CD4-positive, alpha-beta T cell (primary cell): ENCODE measurements at places on chromosomes 2 and 18.
A peak's percentile ranks its signal among the peaks of the same experiment; 100 is the strongest.

GRCh38 chr18:75654386-75654785, 226.9 kb upstream of the SMIM21 start:
- H3K36me3 ChIP-seq: no peaks in the 10 kb centered on the region
- H3K27ac ChIP-seq: no peak overlapping the region
- no peak for DNase-seq

DNA sequence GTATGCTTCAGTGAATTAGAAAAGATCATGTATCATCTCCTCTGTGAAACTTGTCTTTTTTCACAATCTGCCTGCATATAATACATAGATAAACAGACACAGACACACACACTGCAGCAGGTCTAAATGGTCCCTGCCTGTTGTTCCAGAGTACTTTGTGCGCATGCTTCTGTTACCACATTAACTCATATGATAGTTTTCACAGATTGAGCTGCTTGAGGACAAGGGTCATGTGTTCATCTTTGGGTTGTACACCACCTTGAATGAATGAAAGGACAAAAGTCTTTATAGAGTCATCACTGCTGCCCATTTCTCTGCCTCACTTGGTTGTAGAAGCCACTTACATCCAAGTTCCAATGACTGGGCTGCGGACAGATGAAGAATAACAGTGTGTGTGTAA, 72.7 kb upstream of the GLS start:
- H3K4me3 ChIP-seq: no peak overlapping the region
- no peak overlapping the region for H3K27ac ChIP-seq
- H3K36me3 ChIP-seq: no peaks in the 10 kb centered on the region

GRCh38 chr2:203167751-203168150, 71.1 kb upstream of the CYP20A1 start:
- no peaks in the 10 kb centered on the region for H3K27me3 ChIP-seq
- H3K36me3 ChIP-seq: no peaks in the 10 kb centered on the region
- H3K27ac ChIP-seq: no peak overlapping the region
- H3K4me3 ChIP-seq: no peak overlapping the region

DNA sequence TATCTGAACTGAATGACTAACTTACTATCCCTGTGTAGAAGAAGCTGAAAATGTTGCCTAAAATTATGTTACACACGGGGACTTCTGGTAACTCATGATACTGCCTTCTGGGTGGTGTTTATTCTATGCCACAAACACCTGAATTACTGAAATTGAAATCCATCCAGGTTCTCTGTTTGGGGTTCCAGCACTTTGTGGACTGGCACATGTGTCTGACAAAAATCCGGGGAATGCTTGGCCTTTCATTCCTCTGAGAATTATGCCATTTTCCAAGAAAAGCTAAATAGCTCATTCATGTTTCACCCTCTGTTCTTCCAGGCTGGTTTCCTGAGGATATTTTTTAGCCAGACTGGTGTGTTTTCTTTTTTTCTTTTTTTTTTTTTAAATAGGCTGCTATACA, 59.5 kb upstream of the POU3F3 start:
- no peaks in the 10 kb centered on the region for H3K36me3 ChIP-seq
- H3K27ac ChIP-seq: no peak overlapping the region
- H3K4me1 ChIP-seq: no peaks in the 10 kb centered on the region

GRCh38 chr2:69177785-69178636, 165.0 kb downstream of the ANTXR1 start:
- no peak overlapping the region for H3K4me3 ChIP-seq
- peaks cover 8% of the 10 kb centered on the region for H3K4me1 ChIP-seq
- DNase-seq: no peak
- H3K27ac ChIP-seq: no peak overlapping the region

DNA sequence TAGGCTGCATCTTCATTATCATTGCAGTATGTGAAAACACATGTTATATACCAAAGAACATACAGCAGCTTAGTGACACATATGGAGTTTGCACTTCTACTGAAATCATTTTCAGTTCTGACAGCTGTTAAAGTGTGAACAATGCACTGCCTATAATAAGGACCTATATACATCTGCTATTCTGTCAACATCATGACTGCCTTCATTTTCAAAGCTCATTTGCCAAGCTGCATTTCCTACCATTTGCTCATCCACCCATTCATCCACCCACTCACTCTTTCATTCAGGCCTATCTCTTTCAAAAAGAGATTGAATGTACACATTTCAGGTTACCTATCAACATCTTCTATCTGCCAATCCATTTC, 81.7 kb upstream of the STK17B start:
- H3K27ac ChIP-seq: no peak overlapping the region
- H3K4me1 ChIP-seq: peaks cover 37% of the 10 kb centered on the region
- no peaks in the 10 kb centered on the region for H3K36me3 ChIP-seq
- DNase-seq: no peak

GRCh38 chr18:74444104-74444503, 13.0 kb downstream of the DIPK1C start:
- H3K36me3 ChIP-seq: no peaks in the 10 kb centered on the region
- H3K4me3 ChIP-seq: no peak overlapping the region
- no peaks in the 10 kb centered on the region for H3K4me1 ChIP-seq
- H3K27ac ChIP-seq: no peak overlapping the region
- no peaks in the 10 kb centered on the region for H3K27me3 ChIP-seq

- H3K4me3 ChIP-seq: no peak overlapping the region
- no peak overlapping the region for H3K27ac ChIP-seq
- H3K4me1 ChIP-seq: no peaks in the 10 kb centered on the region
Observed at GRCh38 chr2:237221443-237221842, 135.8 kb downstream of the COPS8 start.

DNA sequence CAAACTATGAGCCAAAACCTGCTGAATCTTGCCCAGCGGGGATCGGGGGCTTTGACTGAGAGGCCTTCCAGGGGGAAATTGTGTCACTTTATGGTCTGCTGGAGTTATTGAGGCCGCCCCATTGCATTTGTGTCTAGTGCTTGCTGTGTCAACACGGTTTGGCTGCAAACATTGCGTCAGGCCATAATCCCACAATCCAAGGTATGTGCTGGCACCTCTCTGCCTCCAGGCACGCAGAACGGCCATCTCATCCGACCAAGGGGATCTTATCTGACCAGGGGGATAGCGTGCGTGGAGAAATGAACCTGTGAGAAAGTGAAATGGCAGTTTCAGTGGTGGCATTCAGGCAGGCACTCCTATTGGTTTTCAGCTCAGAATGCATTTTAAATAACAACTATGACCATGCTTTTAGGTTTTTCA, 18.1 kb upstream of the LYPD6B start:
- no peaks in the 10 kb centered on the region for H3K36me3 ChIP-seq
- no peak overlapping the region for H3K27ac ChIP-seq
- DNase-seq: no peak
- no peak overlapping the region for H3K4me3 ChIP-seq

GRCh38 chr2:65500310-65501040, 68.1 kb upstream of the SPRED2 start:
- H3K36me3 ChIP-seq: no peaks in the 10 kb centered on the region
- H3K4me3 ChIP-seq: no peak overlapping the region
- no peaks in the 10 kb centered on the region for H3K4me1 ChIP-seq
- no peak for DNase-seq
- no peak overlapping the region for H3K27ac ChIP-seq
- H3K27me3 ChIP-seq: no peaks in the 10 kb centered on the region

DNA sequence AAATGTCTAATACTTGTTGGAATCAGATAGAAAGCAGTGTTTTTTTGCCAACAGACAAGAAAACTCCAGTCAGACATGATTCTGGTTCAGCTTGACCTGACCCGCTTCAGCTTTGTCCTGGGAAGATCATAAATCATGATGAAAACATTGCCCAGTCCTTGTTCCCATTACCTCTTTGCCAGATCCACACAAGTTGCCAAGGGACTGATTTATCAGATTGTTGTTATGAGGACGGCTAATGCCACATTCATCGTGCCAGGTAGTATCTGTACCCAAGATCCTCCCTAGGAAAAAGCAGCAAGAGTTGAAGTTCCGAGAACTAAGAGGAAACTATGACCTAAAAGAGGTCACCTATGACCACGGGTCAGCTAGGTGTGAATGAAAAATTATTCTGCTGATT, 39.0 kb downstream of the SLC40A1 start:
- no peaks in the 10 kb centered on the region for H3K27me3 ChIP-seq
- H3K36me3 ChIP-seq: no peaks in the 10 kb centered on the region
- H3K27ac ChIP-seq: no peak overlapping the region
- DNase-seq: no peak

- no peaks in the 10 kb centered on the region for H3K27me3 ChIP-seq
- H3K4me3 ChIP-seq: no peak overlapping the region
- H3K27ac ChIP-seq: no peak overlapping the region
- H3K4me1 ChIP-seq: peaks cover 34% of the 10 kb centered on the region
- DNase-seq: no peak
Observed at GRCh38 chr2:230928701-230929380, 3.8 kb upstream of the GPR55 start.

GRCh38 chr2:104834431-104835153, 19.3 kb upstream of the POU3F3 start:
- no peaks in the 10 kb centered on the region for H3K36me3 ChIP-seq
- no peaks in the 10 kb centered on the region for H3K4me1 ChIP-seq
- no peaks in the 10 kb centered on the region for H3K27me3 ChIP-seq
- no peak overlapping the region for H3K4me3 ChIP-seq

GRCh38 chr2:20224716-20225293, at the start of gene SDC1:
Gene SDC1 (minus strand): TSS chr2:20225130. CDS start chr2:20224867, 263 bp downstream.
- DNase-seq: no peak
- H3K4me1 ChIP-seq: peaks cover 16% of the 10 kb centered on the region
- H3K27me3 ChIP-seq: peaks cover 55% of the 10 kb centered on the region
- H3K4me3 ChIP-seq: peak within 1 kb of the TSS; percentile 10
- H3K27ac ChIP-seq: no peak within 1 kb of the TSS

GRCh38 chr2:237254369-237254861, 159.5 kb downstream of the COL6A3 start:
- no peak overlapping the region for H3K27ac ChIP-seq
- H3K36me3 ChIP-seq: no peaks in the 10 kb centered on the region
- DNase-seq: no peak
- no peaks in the 10 kb centered on the region for H3K27me3 ChIP-seq

DNA sequence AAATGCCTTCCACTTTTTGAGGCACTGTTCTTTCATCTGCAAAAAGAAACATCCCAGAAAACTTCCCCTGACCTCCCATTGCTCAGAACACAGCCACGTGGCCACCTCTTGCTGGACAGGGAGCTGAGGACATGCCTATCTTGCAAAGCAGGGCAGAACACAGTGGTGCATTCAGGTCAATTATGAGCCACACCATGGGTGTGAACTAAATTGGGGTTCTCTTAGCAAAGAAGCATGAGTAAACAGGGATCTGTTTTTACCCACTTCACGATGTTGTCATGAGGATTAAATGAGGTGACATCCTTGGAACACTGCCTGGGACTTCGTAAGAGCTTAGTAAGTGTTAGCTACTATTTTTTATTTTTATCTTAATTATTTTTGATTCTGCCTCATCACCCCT, 25.1 kb downstream of the BMP10 start:
- no peaks in the 10 kb centered on the region for H3K36me3 ChIP-seq
- H3K27ac ChIP-seq: no peak overlapping the region
- no peaks in the 10 kb centered on the region for H3K4me1 ChIP-seq
- H3K4me3 ChIP-seq: no peak overlapping the region
- H3K27me3 ChIP-seq: no peaks in the 10 kb centered on the region

DNA sequence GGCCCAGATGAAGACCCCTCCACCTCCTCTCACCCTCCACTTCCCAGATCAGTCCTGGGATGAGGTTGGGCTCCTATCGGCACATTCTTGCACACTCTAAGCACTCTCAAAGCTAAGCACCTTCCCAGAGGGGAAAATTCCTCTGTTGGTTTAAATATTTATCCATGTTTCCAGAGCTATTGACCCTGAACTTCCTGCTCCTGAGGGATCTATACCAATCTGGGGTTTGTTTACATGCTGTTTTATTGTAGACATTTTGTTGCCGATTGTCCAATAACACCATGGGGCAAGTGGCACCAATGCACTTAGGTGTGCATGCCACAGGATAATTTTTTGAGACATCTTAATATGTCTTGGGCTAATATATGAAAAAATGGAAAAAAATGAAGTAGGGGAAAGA, 476.2 kb downstream of the SLC4A3 start:
- H3K27ac ChIP-seq: no peak overlapping the region
- H3K36me3 ChIP-seq: no peaks in the 10 kb centered on the region
- H3K4me1 ChIP-seq: no peaks in the 10 kb centered on the region
- DNase-seq: no peak
- no peaks in the 10 kb centered on the region for H3K27me3 ChIP-seq

DNA sequence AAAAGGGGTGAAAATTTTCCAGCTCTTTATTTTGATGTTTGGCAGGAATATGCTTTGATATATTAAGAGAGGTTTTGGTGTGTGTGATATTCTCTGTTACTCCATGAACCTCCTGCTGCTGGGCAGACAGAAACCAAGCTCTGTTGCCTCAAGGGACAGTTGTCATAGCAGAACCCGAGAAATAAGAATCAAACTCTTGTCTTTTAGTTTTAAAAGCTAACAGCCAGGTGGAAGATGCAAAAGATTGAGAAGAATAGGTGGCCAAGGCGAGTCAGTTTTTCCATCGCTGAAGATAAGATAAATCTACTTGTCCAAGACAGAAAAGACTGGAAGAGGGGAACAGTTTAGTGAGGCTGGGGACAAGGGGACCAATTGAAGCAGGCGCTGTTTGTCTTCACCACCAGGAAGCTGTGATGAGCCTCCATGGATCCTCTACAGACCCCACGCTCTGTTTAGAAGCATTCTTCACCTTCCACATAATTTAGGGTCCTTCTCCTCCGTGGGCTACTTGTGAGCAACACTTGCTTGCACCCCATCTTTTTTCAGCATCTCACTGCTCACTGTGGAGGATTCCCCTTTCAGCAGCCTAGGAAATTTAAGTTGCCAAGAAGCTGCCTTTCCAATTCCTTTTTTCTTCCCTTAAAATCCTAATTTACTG, 23.9 kb downstream of the PMAIP1 start:
- H3K4me1 ChIP-seq: peaks cover 5% of the 10 kb centered on the region
- no peak overlapping the region for H3K27ac ChIP-seq
- no peaks in the 10 kb centered on the region for H3K36me3 ChIP-seq
- H3K27me3 ChIP-seq: no peaks in the 10 kb centered on the region

DNA sequence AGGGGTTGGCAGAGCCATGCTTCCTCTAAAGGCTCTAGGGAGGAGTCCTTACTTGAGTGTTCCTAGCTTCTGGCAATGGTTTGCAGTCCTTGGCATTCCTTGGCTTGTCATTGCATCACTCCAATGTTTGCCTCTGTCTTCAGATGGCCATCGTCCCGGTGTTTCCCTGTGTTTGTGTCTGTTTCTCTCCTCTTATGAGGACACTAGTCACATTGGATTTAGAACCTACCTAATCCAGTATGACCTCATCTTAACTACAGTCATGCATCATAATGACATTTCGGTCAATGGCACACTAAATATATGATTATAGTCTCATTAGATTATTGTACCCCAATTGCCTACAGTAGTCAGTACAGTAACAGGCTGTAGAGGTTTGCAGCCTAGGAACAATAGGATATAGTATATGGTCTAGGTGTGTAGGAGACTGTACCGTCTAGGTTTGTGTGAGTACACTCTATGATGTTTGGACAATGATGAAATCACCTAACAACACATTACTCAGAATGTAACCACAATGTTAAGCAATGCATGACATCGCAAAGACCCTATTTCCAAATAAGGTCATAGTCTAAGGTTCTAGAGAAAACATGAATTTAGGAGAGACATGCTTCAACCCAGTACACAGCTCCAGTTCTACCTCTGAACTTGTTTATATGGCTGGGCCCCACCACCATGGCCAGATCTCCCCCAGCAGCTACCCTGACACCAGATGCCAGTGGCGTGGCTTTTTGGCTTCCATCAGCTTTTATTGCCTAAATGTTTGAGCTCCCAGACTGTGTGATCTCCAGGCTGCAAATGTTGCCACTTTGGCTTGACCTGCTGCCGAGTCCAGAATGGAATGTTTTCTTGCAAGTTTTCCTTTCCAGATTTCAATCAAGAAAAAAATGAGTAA, 22.1 kb downstream of the SRD5A2 start:
- H3K27ac ChIP-seq: no peak overlapping the region
- H3K4me1 ChIP-seq: no peaks in the 10 kb centered on the region
- DNase-seq: no peak
- H3K4me3 ChIP-seq: no peak overlapping the region
- H3K27me3 ChIP-seq: peaks cover 13% of the 10 kb centered on the region
